Umbilical cord (tissue), 2 donors: ENCODE measurements at places on chromosomes 12 and 14.

DNA sequence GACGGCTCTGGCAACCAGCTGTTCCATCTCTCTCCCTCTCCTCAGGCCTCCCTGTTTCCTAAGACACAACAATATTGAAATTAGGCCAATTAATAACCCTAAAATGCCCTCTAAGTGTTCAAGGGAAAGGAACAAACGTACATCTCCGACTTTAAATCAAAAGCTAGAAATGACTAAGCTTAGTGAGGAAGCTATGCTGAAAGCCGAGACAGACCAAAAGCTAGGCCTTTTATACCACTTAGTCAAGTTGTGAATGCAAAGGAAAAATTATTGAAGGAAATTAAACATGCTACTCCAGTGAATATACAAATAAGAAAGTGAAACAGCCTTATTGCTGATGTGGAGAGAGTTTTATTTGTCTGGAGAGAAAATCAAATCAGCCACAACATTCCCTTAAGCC is 61.8 kb upstream of the CATSPERB start:
- DNase-seq: no peak

- no peak for DNase-seq
Observed at GRCh38 chr12:27246774-27247173, 2.7 kb downstream of the STK38L start.

GRCh38 chr12:130665753-130666152 is 50.3 kb downstream of the RIMBP2 start:
- peak; percentile 40 for DNase-seq

GRCh38 chr14:64681796-64682710 is 22.2 kb upstream of the PLEKHG3 start:
- peak; percentile 99 for DNase-seq

- DNase-seq: peak; percentile 90
Observed at GRCh38 chr12:79407671-79408622, 282.8 kb downstream of the PAWR start.

- peak; percentile 57 for DNase-seq
Observed at GRCh38 chr12:98456576-98457573, 58.5 kb upstream of the TMPO start.

DNA sequence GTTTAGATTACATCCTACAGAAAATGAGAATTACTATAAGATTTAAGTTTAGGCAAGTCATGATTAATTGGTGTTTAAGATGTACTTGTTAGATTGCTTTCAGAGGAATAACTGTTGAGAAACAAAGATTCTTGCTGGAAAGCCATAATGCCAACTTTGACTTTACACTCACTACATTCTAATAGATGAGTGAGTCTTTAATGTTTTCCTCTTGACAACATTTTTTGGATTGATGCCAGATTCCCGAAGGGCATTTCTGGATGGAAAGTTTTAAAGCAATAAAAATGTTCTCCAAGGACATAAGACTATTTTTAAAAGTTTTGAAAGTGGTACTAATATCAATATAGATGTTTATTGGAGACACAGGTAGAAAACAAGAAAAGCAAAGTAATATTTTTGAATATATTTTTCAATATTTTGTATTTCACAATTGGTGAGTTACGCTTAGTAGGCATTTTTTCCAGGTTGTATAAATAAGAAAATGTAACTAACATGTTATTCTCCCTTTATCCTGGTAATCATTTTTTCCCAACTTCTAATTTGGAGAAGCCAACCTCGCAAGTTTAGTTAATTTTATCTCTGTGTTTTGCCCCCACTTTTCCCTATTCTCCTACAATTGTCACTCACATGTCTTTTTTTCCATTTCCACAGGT is 307.3 kb downstream of the CEP128 start:
- DNase-seq: peak; percentile 25

GRCh38 chr14:60738843-60739508 is 4.4 kb downstream of the MNAT1 start:
- no peak for DNase-seq

DNA sequence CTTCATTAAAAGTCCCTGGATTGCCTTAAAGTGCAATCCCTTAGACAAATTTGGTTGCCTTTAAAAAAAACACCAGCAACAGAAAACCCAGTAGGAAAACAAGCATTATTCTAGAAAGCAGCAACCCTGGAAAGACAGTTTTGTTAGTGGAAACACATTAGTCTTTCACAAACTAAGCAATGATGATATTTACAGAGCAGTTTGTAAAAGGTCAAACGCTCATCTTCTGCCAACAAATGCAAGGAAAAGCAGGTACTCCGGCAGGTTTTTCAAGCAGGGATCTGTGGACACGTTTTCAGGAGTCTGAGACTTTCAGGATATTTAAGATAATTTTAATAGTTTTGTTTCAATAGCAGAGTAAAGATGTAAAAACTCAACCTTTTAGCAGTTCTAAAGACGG is 202.2 kb downstream of the EXOC5 start:
- DNase-seq: no peak

- DNase-seq: no peak
Observed at GRCh38 chr14:25122843-25123242, 72.9 kb upstream of the STXBP6 start.

- no peak for DNase-seq
Observed at GRCh38 chr12:16329594-16329993, 17.9 kb upstream of the MGST1 start.

DNA sequence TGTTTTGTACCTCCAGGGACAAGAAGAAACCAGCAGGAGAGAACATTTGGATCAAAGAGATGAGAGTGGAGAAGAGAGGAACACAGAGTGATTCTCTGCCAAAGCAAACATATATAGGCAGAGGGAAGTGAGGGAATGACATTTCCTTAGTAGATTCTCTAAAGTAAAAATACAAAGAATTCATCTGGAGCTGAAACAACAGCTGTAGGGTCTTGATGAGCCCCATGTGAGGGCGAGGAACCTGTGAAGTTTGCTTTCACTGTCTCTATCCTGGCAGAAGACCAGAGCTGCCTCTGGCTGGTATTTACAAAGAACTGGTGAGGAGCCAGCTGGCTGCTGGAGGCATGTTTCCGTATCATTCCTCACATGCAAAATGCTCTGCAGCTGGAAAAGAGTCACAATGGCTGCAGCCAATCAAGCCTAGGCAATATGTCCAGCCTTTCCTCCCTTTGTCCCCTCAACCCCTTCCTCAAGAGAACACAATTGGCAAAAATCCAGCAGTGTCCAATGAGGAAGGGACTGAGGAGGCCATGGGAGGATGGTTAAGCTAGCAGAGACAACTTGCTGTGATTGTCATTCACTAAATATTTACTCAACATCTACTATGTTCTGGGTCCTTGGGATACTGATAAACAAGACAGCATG is 122.5 kb downstream of the PHLDA1 start:
- peak; percentile 75 for DNase-seq

GRCh38 chr12:111749391-111749790 is 17.3 kb upstream of the ALDH2 start:
- DNase-seq: no peak

DNA sequence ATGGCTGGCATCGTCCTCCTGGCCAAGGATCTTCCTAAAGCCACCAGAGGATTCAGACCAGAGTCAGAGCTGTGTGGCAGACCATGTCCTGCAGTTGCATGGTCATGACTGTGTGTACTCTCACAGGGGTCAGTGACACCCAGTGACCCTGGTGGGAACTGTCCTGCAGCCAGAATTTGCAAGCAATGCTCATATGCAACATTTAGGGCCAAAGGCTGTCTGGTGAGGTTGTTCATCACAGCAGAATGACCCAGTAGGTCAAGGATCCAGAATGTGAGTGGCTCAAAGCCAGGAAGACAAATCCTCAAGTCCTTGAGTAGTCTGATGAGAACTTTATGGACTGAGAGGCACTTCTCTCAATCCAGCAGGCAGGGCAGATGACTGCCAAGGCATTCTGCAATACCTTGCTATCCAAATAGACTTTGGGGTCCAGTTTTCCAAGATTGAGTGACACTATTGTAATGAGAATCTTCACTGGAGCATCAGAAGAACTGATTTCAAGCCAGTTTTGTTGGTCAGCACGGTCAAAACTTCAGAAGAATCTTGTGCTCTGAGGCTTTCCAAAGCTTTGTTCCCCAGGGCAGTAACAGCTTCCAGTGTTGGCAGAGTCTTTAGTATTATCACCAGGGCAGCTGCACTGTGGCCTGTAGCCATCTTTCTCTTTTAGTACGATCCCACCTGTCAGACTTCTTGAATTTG is 122.0 kb downstream of the PTCSC3 start:
- no peak for DNase-seq

GRCh38 chr12:5478081-5478706 is 46.3 kb downstream of the NTF3 start:
- no peak for DNase-seq

DNA sequence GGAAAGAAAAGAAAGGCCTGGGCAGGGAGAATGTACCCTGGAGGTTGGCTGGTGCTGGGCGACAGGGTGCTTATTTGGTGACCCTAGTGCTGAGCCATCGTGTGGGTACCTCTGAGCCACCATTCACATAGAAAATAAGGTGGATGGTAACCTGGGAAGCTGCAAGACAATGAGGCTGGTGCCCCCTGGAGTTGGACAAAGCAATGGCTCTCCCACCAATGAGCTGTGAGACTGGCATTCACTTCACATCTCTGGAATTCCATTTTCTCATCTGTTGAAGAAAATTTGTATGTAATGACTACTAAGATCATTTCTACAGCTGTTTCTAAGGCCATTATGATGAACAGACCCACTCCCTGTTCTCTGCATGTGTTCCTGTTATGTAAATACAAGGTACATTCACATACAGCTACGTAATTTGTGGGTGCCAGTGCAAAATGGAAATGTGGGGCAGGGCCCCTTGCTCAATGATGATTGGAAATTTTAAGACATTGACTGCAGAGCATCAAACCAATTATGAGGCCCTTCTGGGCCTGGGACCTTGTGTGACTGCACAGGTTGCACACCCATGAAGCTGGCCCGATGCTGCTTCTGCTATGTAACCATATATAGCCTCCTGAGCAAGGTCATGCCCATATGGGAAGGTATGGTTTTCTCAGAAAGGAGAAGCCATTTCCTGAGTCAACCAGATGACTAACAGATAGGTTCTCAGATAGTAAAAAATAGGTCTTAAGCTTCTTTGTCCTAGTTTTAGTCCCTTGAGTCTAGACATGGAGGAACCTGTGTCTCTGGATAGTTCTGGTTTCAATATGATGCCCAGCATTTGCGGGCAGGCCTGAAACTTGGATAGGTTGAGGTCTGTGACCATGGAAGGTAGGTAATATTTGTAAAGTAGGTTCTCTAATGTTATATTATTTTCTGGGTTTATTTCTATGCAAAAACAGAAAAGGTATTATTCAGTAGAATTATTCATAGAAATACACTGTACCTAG is 63.4 kb upstream of the IGF1 start:
- no peak for DNase-seq

GRCh38 chr14:90419200-90419599 is 22.4 kb downstream of the CALM1 start:
- peak; percentile 96 for DNase-seq

- peak; percentile 78 for DNase-seq
Observed at GRCh38 chr12:112116232-112117060, 7.9 kb upstream of the NAA25 start.

GRCh38 chr12:44000309-44000952 is 164.6 kb downstream of the TMEM117 start:
- peak; percentile 13 for DNase-seq

DNA sequence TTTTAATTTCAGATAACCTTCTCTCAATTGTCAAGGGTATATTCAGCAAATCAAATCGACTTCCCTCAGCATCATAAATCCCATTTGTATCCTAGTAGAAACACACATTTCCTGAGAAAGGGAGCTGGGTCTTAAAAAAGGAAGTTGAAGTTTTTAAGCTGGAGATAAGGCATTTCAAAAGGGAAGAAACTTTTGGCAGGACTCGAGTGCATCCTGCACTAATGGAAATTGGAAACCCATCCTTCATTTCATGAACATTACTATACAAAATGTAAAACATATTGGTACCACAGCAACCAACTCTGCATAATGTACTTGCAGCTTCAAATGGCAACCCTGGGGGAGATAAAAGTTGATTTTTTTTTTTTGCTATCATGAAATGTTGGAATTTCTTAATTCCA is 23.7 kb upstream of the TMCC3 start:
- DNase-seq: no peak

GRCh38 chr12:119182701-119183493 is 4.2 kb downstream of the HSPB8 start:
- DNase-seq: peak; percentile 28

DNA sequence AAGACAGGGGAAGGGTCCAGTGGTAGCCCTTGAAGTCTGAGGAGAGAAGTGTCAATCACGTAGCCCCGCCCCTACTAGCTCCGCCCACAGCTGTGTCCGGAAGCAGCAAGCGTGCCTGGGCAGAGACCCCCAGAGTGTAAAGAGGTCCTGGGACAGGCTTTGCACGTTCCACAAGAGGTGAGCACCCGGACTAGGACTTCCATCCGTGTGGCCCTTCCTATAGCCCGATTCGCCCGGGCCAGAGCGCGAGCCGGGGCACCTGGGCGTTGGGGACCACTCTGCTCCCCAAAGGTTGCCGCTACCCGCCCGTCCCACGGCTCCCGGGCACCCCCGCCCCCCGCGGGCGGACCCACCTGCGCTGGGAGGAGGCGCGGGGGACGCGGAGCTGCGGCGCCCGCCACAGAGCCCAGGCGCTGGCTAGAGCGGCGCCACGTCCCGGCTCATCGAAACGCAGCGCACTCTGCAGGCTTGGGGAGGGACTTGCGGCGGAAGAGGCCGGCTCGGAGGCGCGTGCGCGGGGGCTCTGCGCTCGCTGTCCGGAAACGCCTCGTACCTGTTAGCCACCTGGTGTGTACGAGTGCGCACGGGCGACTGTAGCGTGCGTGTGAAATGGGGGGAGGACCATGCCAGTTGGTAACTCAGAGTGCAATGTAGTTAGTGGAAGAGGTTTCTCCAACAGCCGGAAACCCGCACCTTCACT is at the start of gene RABGGTA:
Gene RABGGTA (minus strand): TSS at position 464 of the 700 bp plus-strand sequence. CDS start 482 bp downstream, outside the sequence.
- peak; percentile 91 for DNase-seq

DNA sequence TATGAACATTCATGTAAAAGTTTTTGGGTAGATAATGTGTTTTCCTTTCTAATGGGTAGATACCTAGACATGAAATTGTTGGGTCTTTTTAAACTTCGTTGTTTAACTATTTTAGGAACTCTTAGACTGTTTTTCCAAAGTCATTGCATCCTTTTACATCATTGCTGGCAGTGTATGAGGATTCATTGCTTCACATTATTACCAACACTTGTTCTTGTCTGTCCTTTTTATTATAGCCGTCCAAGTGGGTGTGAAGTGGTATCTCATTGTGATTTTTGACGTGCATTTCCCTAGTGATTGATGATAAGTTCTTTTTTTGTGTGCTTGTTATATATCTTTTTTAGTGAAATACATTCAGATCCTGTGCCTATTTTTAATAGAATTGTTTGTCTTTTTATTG is 39.4 kb downstream of the USP15 start:
- DNase-seq: no peak

DNA sequence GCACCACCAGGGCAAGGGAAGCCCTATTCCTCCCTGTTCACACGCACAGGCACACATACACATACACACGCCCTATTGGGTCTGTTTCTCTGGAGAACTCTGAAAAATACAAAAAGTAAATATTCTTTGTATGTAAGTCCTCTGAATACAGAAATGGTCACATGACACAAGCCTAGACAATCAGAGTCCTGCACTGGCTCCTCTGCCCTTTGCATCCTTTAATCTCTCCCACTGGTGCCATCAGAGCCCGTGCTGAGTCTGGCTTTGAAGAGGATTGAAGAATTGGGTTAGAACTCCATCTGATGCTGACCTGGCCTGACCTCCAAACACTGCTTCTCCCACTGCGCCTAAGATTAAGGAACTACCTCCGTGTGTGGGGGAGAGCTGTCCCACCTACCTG is 273.2 kb upstream of the TBX3 start:
- DNase-seq: no peak

- DNase-seq: no peak
Observed at GRCh38 chr14:36241183-36241582, 64.7 kb upstream of the PTCSC3 start.

GRCh38 chr14:95460647-95461478 is 55.6 kb downstream of the SYNE3 start:
- DNase-seq: peak; percentile 31
